HS-5 (cell line): ENCODE measurements at places on chromosomes 7 and 10.
A peak's percentile ranks its signal among the peaks of the same experiment; 100 is the strongest.

GRCh38 chr10:84510121-84510520 lies 181.7 kb downstream of the CCSER2 start:
- peak; percentile 24 for DNase-seq

- DNase-seq: no peak
These were observed 823.5 kb downstream of the GRID1 start for GRCh38 chr10:85542936-85543730.

GRCh38 chr7:156781972-156782371 lies 111.0 kb downstream of the LMBR1 start:
- DNase-seq: no peak

DNA sequence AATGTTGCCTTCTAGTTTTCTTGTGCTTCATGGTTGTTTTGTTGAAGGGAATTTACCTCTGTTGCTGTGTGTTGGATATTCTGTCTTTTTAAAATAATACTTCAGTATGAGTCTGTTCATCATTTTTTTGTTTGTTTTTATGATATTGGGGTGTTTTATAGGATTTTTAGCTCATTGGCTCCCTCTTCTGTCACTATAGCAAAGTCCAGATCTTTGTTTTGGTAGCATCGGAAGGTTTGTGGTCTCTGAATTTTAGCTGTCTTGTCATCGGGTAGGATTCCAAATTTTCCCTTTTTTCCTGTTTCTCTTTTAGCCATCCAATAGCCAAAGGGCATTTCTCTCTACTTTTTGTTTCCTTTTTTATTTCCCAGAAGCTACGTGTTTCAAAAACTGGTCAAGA lies 91.4 kb downstream of the EXOC4 start:
- no peak for DNase-seq

DNA sequence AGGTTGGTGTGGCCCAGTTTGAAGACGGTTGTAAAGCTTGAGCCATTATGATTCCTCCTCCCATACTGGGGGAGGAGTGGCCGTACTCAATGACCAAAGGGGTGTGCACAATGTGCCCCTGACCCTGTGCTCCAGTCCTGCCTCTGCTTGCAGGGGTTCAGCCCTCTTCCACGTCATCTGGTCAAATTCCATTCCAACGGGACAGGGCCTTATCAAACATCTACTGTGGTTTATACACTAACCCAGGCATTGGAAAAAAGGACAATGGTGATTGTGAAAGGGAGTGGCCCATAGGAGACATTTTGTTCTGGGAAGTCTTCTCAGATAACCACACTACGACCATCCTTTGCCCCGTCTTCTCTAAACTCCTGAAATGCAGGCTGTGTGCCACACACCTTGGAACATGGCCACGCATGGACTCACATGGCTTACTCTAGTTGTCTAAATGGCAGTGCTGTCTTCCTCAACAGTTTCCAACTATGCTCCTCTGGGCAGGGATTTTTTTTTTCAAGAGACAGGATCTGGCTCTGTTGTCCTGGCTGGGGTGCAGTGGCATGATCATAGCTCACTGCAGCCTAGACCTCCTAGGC lies 103.0 kb downstream of the JCAD start:
- no peak for DNase-seq

GRCh38 chr10:96496281-96496925 lies 17.3 kb downstream of the TLL2 start:
- no peak for DNase-seq

DNA sequence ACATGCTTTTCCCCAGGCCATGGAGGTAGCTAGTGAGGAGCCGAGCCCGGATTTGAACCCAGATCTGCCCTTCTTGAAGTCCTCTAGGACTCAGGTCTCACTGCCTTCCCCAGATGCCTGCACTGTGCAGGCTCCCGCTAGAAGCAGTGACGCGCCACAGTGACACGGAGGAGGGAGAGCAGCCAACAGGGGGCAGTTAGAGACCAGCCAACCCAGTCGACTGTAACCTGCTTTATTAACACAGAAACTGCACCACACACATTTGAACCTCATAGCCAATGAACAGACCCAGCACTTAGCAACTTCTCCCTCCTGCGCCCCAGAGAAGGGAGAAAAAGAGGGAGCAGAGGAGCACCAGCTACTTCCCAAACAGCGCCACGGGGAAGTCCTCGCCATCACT lies 27.4 kb downstream of the PILRA start:
- no peak for DNase-seq

- no peak for DNase-seq
These were observed 379.4 kb downstream of the GALNT17 start for GRCh38 chr7:71511361-71511807.

GRCh38 chr7:48636391-48637015 lies 287.8 kb upstream of the CDC14C start:
- no peak for DNase-seq

GRCh38 chr7:40506158-40506557 lies 371.4 kb downstream of the SUGCT start:
- DNase-seq: no peak

DNA sequence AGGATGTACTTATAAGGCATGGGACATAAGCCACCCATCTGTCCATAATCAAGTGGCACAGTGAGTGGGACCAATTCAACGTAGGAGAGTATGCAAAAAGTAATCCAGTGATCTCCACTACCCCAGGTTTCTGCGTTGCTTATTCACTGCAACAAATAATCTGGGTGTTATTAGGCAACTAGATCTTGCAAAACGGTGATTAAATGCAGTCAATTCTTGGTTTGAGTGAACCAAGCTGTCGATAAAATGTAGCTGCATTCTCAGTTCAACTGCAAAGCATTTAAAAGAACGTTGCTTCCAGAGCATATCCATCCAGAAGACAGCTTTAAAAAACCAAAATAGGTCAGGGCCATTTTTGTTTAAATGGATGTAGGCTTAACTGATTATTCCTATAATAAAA lies 5.0 kb downstream of the LSMEM1 start:
- DNase-seq: no peak

- no peak for DNase-seq
These were observed 484.0 kb upstream of the GALNT17 start for GRCh38 chr7:70647801-70648498.

GRCh38 chr7:44143646-44144250 lies 2.6 kb upstream of the MYL7 start:
- no peak for DNase-seq

DNA sequence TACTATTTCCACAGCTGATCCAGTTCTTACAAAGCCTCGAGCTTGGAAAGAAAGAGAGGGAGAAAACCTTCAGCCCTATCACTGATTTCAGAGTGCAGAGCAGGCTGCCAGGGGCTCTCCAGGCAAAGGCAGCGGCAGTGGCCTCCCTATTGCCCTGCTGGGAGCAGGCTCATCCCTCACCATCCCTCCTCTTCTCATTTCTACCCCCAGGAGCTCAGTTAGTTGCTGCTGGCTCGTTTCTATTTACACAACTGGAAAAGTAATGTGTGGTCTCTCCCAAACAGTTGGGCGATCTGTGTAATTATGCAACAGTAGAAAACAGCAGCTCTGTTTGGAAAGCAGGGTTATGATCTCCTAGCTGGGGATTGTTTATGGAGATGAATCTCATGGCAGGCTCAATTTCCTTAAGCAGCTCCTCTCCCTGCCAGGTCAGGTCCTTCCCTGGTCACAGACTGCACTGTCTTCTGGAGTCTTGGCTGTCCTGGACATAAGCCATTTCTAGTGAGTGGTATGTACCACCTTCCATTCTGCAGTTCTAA lies 28.7 kb upstream of the TNS3 start:
- DNase-seq: no peak

DNA sequence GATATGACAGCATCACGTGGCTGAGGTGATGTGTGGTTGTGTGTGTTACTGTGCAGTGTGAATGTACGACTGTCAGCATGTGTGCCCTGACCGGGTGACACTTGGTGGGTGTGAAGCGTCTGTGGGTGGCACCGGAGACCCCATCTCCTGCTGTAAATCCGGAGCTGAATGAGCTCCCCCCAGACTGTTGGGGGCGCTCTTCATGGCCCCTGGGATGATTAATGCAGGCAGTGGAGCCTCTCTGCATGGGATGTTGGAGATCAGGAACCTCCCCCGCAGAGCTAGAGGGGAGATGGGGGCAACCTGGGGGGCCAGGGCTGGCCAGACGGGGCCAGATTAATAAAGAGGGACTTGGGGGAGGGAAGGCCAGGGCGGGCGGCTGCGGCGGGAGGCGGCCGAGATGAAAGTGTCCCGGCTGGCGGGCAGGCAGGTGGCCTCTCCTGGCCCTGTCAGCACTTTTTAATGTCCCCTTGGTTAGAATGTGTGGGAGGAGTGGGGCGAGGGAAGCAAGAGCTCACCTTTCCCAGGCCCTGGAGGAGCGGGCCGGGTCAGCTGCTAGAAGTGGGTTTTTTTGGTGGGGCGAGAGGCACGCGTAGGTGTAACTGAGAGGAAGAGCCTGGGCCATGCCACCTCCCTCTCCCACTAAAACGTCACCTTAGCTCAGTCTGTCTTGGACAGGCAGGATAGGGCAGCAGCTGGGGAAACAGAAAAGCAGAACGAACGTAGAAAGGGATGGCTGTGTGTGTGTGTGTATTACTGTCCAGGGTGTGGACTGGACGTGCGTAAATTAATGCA lies 34.1 kb downstream of the HIF1AN start:
- no peak for DNase-seq

DNA sequence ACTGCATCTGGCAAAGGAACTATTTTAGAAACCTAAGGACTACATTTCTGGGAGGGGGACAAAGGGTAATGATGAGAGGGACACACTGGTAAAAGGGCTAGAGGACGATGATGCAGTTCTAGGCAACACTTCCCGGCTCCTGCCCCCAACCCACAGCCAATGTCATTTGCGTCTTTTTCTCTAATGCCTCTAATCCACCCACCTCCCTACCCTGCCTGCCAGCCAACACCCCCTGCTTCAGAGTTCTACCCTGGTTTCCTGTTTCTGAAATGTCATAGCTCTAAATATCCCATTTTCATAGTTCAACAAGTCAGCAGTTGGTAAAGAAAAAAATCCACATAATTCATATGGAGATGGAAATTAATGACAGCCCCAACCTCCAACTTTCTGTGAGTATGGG lies 79.0 kb downstream of the KIAA1549 start:
- no peak for DNase-seq

- peak; percentile 42 for DNase-seq
These were observed 57.3 kb downstream of the MAPK8 start for GRCh38 chr10:48363617-48364355.

- DNase-seq: no peak
These were observed 53.6 kb upstream of the ELN start for GRCh38 chr7:73974101-73974947.

GRCh38 chr7:139034855-139035585 lies 822 bp downstream of the ZC3HAV1L start:
- DNase-seq: no peak

- DNase-seq: no peak
These were observed 46.3 kb upstream of the ZNF365 start for GRCh38 chr10:62327885-62328284.

DNA sequence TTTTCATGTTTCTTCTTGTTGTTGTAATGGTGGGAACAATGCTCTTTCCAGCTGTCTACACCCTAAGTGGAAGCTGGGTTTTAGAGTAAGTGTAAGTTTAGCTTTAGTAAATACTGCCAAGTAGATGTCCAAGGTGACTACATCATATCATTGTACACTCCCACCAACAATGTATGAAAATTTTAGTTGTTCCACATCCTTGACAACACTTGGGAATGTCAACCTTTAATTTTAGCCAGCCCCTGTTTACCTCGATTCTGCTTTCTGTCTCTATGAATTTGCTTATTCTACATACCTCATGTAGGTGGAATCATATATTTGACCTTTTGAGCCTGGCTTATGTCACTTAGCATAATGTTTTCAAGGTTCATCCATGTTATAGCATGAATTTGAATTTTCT lies 93.0 kb downstream of the MTPAP start:
- no peak for DNase-seq

DNA sequence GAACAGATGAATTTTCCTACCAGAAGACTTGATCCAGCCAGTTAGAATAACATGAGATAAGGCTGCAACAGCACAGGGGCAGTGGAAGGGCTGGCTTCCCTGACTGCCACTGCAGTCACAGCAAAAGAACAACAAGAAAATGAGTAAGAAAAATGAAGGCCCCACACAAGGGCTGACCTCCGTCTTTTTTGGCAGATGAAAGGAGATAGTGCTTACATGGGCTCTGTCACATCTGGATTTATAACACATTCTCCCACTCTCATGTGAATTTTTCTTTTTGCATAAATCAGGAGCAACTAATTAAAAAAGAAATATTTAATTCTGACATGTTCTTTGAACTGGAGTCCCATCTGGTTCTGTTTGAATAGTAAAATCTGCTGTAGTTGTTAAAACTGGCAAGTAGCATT lies 99.6 kb downstream of the NRP1 start:
- no peak for DNase-seq

- DNase-seq: no peak
These were observed 152.4 kb upstream of the LRRTM3 start for GRCh38 chr10:66773472-66773817.

GRCh38 chr10:3178042-3178441 lies 5.5 kb upstream of the PITRM1 start:
- DNase-seq: no peak

GRCh38 chr7:158228131-158228530 lies 359.5 kb downstream of the PTPRN2 start:
- no peak for DNase-seq

GRCh38 chr10:124525751-124526600 lies 64.4 kb downstream of the LHPP start:
- no peak for DNase-seq

DNA sequence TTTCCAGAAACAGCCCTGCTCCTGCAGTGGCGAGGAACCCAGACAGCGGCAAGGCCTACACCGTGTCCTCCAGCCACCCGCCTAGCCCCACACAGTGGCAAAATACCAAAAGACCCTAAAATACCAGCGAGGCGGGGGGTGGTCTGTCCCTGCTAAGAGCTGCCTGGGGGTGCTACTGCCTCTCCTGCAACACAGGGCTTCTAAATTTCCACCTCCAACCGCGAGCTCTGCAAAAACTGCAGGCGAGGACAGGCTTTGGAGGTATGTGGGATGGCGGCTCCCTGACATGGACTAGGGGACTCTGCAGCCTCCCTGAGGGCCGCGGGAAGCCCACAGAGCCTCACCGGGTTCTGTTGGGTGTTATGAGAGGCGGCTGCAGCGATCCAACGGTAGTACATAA lies 122.3 kb downstream of the WDR37 start:
- no peak for DNase-seq

DNA sequence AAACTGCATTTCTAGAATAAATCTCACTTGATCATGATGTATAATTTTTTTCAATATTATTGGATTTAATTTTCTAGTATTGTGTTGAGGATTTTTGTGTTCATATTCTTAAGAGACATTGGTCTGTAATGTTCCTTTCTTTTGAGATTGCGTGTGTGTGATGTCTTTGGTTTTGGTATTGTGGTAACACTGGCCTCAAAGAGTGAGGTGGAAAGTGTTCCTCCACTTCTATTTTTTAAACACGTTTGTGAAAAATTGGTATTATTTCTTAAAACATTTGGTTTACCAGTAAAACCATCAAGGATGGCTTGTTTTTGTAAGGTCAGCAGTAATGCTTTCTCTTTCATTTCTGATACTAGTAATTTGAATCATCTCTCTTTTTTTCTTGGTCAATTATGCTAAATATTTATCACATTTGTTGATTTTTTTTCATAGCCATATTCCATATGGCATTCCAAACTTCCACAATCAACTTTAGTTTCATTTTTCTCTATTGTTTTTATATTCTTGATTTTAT lies 290.2 kb upstream of the CDC14C start:
- no peak for DNase-seq

GRCh38 chr7:70743531-70744325 lies 388.2 kb upstream of the GALNT17 start:
- no peak for DNase-seq

- DNase-seq: no peak
These were observed at the start of gene KCND2 for GRCh38 chr7:120272701-120273475. Gene KCND2 (plus strand): TSS chr7:120273175.

- no peak for DNase-seq
These were observed 211.1 kb upstream of the IGFBP3 start for GRCh38 chr7:46131916-46132795.
